Fibroblast of the aortic adventitia (primary cell): ENCODE measurements at places on chromosomes 12 and 14.
A peak's percentile ranks its signal among the peaks of the same experiment; 100 is the strongest.

- no peak for DNase-seq
Measured at GRCh38 chr12:106327309-106327869, 24.9 kb downstream of the TCP11L2 start.

DNA sequence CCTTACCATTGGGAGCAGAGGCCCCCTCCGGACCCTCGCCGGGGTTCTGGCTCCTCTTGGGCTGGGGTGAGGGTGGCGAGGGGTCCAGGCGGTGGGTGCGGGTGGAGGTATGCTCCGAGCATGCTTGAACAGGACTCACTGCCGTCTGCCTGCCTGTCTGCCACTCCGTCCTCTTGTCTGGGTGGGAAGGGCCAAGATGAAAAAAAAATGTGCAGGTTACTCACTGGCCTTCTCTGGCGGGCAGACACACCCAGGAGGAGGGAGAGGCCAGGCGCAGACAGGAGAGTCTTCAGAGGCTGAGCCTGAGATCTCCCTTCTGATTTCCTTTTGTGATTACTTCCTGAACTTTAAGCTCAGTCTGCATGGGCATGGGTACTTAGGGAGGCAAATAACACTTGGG lies 76.1 kb downstream of the STON2 start:
- no peak for DNase-seq

GRCh38 chr12:129871991-129872972 lies 31.5 kb downstream of the TMEM132D start:
- DNase-seq: no peak

- DNase-seq: peak; percentile 90
Measured at GRCh38 chr14:64721391-64721791, 17.2 kb downstream of the PLEKHG3 start.

- no peak for DNase-seq
Measured at GRCh38 chr12:42564996-42565395, 24.6 kb downstream of the PRICKLE1 start.
